ENCODE measurements at places on chromosomes 3 and 15.
A peak's percentile ranks its signal among the peaks of the same experiment; 100 is the strongest.

GRCh38 chr3:69011096-69011730 is 2.3 kb downstream of the EOGT start:
- no peak for DNase-seq

DNA sequence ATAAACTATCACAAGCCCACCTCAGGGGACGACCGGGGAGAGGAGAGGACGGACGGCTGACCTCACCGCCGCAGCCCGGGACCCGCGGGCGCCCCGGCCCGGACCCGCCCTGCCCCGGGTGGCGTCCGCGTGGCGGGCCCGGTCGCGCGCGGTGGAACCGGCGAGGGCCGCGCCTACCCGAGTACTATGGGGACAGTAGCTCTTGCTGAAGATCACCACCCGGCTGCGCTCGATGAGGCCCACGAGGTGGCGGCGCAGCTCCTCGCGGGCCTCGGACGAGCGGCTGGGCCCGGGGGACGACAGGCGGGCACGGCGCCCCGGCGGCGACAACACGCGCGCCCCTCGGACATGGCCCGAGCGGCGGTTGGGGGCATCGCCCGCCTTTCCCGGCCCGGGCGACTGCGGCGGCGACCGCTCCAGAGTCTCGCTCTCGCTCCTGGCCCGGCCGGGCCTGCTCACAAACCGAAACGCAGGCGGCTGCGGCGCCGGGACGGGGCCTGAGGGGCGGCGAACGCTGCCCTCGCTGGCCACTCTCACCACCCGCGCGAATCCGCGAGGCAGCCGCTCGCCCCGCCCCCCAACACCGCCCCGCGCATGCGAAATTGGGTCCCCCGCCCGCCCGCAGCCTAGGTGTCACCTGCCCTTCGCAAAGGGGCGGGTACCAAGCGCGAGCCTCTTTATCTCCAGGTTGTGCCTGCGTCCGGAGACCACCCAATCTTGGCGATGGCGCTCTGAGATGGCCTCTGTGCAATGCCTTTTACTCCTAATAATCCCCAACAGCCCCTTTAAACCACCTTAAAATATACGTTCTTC is at the start of gene TXNRD3:
TSS of gene TXNRD3 (minus strand) at position 554 of the 813 bp plus-strand sequence.
- peak; percentile 51 for DNase-seq

GRCh38 chr3:14452740-14453710 is 50.6 kb downstream of the SLC6A6 start:
- DNase-seq, result no peak

DNA sequence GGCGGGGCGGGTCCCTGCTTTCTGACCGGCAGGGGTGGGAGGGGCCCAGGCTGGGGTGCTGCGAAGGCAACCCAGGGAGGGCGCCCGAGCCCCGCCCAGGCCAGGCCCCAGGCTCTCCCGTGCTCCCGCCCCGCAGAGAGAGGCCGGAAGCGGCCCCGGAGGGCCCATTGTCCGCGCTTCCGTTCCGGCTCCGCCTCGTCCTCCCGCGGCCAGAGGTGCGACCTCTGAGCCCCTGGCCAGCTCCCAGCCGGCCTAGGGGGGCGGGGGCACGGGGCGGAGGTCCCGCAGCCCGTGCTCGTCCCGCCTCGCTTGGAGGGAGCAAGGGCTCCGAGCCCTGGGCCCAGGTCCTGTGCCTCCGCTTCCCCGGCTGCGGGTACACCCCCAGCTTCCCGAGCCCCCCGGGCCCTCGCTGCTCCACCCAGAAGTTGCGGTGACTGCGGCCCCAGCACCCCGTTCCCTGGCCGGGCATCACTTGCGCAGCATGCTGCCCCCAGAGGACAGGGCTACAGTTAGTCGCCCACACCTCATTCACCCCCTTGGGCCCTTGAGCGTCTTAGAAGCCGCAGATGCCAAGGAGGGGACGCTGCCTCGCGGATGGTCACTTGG is 20.4 kb upstream of the PLXND1 start:
- peak; percentile 71 for DNase-seq
